ENCODE measurements at places on chromosomes 5 and 9.

- DNase-seq: no peak
Observed at GRCh38 chr5:160361624-160362228, 8.7 kb downstream of the C1QTNF2 start.

DNA sequence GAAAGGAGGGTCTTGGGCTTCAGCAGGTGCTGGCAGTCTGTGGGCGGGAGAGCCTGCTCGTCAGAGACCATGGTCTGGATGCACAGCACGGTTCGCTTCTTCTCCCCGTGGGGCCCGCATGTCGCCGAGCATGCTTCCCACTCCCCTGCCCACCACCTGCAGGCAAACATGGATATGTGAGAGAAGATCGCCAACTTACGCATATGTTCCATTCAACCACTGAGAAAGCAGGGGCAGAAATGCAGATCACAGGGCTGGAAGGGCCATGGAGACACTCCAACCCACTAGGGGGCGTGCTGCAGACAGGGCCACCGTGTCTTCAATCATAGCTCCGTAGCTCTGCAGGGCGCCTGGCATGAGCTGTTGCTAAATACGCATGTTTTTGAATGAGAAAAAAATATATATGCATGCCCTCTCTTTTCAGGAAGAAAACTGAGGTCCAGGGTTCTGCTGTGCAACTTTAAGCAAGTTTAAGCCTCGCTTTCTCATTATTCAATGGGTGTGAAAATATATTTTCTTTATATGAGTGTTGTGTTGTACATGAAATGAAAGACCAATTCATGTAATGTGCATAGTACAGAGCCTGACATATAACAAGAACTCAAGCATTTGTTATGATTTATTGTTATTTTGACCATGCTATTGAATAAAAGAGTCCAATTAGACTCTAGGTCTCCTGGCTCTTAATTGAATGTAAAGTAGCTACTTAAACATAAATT lies 148.0 kb downstream of the TARS1 start:
- no peak for DNase-seq

GRCh38 chr9:22683700-22684075 lies 237.1 kb downstream of the DMRTA1 start:
- DNase-seq: no peak

DNA sequence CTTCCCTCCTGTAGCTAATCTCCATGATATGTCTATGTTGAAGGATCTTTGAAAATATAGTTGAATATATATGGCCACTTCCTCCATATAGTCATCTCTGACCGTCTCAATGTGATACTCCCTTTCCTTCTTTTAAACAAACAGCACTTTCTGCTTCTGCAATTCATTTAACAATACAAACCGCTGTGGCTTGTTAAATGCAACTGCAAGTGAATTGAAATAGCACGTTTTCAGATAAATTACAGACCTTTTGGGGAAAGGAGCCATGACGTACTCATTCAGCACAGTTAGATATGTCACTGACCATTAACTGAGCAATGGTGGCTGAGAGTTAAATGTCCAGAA lies 82.5 kb downstream of the FBXO38 start:
- no peak for DNase-seq

DNA sequence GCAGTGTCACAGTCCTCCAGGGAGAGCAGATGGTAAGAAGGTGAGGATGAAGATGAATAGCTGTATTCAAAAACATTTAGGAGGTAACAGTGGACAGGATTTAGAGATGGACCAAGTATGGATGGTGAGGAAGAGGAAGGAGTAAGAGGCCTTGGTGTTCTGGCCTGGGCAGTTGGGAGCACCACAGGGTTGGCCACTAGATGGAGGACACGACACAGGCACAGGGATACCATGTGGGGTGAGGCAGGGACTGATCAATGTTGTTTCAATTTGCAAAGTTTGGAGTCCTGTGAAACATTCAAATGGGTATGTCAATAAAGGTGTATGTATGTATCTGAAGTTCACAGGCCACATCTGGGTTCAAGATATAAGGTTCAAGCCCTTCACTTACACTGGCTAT lies 141.1 kb upstream of the RASEF start:
- DNase-seq: no peak

GRCh38 chr9:109193974-109194556 lies 27.0 kb upstream of the FRRS1L start:
- peak; percentile 75 for DNase-seq

GRCh38 chr9:119834064-119834620 lies 464.9 kb upstream of the BRINP1 start:
- no peak for DNase-seq

DNA sequence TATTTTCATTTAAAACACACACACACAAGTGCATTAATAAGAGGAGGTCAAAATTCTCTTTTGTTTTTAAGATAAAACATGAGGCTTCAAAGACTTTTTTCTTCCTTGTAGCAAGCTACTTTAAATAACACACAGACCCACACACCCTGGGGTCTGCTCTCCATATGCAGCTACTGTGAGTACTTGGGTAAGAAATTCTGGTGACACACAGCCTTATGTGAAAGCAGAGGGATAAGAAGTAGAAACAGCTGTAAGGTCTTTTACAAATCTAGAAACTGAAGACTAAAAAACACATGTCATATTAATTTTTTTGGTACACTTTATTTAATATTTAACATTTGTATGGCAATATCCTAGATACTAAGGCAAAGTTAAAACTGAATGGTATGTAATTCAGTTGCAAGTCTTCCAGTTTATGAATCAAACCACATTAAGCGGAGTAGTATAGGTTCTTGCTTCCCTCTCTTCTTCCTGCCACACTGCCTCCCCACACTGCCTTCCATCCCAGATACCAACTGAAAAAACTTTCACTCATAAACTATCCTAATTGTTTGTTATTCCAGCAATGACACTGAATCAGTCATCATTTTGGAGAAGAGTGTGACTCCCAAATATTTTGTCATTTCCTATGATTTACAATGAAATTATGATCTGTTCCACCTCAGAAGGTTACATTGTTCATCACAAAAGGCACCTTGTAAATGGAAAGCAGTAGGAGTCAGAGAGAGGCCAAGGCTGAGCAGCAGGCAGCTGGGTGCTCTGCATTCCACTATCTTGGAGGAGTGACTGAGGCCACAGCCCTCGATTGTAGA lies 92.0 kb downstream of the PLCXD3 start:
- no peak for DNase-seq

DNA sequence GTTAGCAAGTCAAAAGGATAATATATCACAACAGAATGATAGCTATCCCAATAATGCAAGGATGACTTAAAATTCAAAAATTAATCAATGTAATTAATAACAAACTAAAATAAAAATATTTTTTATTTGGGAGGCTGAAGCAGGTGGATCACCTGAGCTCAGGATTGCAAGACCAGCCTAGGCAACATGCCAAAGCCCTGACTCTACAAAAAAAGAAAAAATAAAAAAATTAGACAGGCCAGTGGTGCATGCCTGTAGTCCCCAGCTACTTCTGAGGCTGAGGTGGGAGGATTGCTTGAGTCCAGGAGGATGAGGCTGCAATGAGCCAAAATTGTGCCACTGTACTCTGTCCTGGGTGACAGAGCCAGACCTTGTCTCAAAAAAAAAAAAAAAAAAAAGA lies 399.3 kb downstream of the ADGRV1 start:
- no peak for DNase-seq

DNA sequence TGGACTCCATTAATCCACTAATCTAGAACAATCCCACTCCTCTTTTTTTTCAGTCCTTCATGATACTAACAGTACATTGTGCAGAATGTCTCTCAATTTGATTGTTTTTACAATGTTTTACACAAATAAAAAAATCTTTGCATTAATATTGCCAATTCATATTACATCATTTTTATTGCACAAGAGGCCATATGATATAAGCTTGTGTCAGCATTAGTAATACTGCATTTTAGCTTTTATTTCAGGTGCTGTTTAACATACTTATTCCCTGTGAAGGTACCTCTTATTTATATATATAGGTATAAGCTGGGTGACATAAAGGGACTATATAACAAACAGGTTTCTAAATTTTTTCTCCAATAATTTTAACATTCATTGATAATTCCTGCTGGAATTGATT lies 737.4 kb downstream of the DNAH5 start:
- DNase-seq: no peak

GRCh38 chr9:76090909-76091308 lies 200.4 kb downstream of the PCSK5 start:
- no peak for DNase-seq
